ENCODE measurements at places on chromosomes 3 and 15.
A peak's percentile ranks its signal among the peaks of the same experiment; 100 is the strongest.

- no peak for DNase-seq
Observed at GRCh38 chr3:40780925-40781406, 256.2 kb downstream of the ZNF621 start.

DNA sequence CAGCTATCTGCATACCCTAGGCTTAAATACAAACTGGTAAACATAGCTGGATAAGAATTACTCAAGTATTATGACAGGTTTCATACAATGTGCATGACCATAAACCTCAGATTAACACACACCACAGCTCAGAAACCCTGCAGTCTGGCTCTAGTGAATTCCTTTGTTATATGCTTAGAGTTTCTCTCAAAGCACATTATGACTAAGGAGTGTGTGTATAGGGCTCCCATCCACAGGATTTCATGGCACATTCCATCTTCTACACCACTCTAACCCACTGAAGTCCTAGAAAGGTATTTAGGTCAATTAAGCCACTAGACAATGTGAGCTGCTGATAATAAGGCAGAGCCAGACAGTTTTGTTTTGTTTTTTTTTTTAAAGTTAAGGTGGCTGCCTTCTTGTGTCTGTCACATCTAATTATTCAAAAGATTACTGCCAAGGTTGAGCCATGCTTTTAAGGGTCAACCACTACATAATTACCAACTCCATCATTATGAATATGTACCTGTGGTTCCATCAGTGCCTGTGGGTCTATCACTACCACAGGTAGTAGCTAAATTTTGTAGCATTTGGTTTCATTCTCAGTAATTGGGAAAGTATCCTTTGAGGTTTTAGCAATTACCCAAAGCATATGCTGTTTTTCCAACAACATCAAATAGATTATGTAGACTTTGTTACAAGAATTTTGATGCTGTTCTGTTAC is 107.0 kb downstream of the ALCAM start:
- DNase-seq: no peak

DNA sequence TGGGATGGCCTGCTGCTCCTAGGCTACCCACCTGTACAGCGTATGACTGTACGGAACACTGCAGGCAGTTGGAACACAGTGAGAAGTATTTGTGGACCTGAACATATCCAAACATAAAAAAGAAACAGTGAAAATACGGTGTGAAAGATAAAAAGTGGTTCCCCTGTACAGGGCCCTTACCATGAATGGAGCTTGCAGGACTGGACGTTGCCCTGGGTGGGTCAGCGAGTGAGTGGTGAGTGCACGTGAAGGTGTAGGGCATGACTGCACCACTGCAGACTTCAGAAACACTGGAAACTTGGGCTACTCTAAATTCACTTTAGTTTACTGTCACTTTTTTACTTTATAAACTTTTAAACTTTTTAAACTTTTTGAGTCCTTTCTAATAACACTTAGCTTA is 71.2 kb upstream of the SLC6A6 start:
- no peak for DNase-seq

GRCh38 chr3:194565597-194566190 is 67.5 kb downstream of the TMEM44 start:
- DNase-seq: no peak

DNA sequence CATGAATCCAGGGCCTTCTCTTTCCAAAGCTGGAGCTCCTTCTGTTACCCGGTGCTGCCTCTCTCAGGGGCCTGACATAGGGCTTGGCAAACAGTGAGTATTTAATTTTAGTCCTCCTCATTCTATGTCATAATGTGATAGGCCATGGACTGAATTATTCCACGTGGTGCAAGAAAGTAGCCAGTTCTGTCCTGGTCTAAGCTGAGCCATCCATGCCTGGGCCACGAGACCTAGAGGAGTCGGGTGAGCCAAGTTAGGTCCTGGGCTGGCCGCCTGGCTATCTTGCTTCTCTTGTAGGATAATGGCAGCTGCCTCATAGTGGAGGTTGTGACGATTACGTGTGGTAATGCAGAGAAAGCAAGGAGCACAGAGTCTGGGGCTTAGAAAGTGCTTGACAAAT is 170.6 kb downstream of the FAM43A start:
- no peak for DNase-seq

DNA sequence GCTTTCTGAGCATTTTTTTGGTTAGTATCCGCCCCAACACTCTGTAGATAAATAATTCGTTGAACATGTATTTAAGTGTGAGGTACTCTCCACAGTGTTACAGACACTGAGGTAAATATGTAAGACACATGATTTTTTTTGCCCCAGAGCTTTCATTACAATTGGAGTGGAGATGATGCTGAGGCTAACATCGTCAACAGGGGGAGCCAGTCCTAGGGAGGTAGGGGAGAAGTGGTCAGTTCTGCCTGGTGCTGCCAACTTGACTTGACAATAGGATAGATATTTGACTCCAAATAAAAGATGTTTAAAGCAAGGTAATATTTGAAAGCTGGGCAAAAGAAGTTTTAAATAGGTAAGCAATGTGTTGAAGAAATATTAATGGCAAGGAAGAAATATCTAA is 295.7 kb downstream of the UNC13C start:
- no peak for DNase-seq

GRCh38 chr15:67150023-67150860 is 84.8 kb downstream of the SMAD3 start:
- DNase-seq: peak; percentile 30

GRCh38 chr15:96201696-96202095 is 128.8 kb upstream of the NR2F2 start:
- no peak for DNase-seq

DNA sequence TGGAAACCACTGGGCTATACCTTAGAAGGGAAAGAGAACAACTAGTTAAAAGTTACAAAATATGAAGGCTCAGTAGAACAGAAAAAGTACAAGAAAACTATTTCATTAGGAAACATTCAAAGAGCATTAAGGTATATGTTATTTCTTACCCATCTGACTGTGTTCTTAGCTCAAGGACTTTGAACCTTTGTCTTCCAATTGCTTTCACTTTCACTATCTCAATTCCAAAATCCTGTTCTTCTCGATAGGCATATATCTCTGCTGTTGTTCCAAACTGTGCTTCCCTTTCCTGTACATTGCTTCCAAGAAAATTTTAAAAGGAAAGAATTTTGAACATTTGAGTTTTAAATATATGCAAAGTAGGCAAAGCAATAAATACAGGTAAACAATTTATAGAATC is 6.9 kb downstream of the CRBN start:
- DNase-seq: peak; percentile 37

- no peak for DNase-seq
Observed at GRCh38 chr3:52843108-52843865, 8.5 kb upstream of the MUSTN1 start.

DNA sequence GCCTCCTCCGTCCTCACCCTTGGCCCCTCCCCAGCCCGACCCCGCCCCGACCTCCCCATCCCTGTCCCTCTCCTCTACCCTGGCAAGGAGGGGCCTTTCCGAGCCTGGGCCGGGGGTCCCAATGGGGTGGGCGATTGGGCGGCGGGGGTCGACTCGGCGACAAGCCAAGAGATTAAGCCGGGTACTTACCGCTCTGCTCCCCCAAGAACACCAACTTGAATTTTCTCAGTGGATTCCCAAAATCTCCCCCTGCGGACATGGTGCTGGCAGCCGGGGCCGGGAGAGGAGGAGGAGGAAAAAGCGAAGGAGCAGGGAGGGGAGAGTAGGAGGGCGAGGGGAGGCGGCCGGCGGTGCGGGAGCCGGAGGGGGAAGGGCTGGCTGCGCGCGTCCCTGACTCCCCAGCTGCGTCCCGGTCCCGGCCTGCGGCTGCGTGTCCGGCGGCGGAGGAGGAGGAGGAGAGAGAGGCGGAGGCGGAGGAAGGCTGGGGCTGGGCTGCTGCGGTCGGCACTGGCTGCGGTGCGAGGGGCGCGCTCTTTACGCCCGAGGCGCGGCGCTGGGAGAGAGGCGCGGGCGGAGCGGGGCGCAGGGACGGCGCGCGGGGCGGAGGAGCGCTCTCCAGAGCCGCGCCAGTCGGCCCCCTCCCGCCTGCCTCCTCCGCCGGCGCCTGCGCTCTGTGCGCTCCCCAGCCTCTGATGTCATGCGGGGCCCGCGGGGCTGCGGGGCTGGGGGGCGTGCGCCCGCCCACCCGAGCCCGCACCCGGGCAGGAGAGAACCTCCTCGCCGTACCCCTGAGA is at the start of gene RAB6B:
TSS of gene RAB6B (minus strand) at position 675 of the 794 bp plus-strand sequence. CDS start at position 259, 416 bp downstream.
- no peak for DNase-seq

- DNase-seq: no peak
Observed at GRCh38 chr3:119329551-119329950, 35.4 kb downstream of the ARHGAP31 start.

- no peak for DNase-seq
Observed at GRCh38 chr3:150230037-150230436, 178.1 kb upstream of the TSC22D2 start.

DNA sequence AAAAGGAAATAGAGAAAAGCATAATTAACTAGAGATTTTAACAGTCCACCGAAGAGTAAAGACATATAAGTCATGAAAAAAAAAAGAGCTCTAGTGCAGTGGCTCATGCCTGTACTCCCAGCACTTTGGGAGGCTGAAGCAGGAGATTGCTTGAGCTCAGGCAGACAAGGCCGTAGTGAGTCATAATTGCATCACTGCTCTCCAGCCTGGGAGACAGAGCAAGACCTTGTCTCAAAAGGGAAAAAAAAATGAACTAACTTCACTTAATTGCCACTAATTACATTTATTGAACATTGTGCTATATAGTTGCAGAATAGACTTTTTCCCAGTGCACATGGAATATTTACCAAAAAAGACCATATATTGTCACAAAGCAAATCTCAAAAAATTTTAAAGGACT is 221.8 kb downstream of the CBLB start:
- no peak for DNase-seq

DNA sequence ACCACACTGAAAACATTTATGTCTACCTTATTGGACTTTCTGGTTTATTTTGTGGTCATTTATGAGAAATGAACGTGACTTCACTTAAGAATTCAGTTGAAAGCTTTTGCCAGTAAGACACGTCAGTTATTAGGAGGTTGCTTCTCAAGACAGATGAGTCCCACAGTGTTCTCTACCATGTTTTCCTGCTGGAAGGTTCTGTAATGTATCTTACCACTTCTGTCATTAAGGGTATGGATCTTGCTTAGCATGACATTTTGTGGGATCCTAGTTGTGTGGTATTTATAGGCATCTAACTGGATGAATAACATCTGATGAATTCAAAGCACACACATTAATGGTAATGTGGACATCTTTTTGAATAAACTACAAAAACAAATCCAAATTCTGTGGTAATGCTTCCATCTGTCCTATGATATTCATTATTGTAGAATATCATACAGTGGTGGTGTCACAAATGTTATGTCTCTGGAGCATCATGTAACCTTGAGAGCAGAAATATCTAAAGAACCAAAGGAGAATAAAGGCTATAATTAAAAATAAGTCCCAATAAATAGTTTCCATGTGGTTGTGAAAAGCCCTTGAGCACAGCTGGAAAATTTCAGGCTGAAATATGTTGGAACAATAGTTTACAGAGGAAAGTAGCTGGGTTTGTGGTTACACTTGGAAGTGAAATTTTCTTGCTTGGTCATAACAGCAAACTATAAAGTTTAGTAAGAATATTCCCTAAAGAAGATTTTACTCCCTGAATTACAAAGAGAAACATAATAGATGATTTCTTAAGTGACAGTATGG is 61.5 kb downstream of the C3orf38 start:
- DNase-seq: no peak

- no peak for DNase-seq
Observed at GRCh38 chr15:93088200-93088980, 621 bp downstream of the RGMA start.

DNA sequence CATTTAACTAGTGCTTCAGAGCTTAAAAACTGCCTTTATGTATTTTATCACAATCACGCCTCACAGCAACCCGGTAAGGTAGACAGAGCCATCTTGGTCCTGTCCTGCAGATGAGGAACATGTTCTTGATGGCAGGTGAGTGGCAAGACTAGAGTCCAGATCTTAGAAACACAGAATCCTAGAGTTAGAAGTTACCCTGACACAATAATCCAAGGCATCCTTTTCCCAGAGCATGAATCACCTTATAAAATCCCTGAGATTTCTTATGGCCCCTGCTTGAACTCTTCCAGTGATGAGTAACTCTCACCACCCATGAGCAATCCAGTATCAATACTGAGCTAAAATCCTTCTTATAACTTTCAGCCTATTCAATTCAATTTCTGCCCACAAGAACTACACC is 16.9 kb downstream of the POPDC2 start:
- DNase-seq: no peak

- DNase-seq: peak; percentile 48
Observed at GRCh38 chr3:53109891-53110771, 20.1 kb downstream of the RFT1 start.

GRCh38 chr15:64917211-64917610 is 5.5 kb downstream of the ANKDD1A start:
- DNase-seq: no peak

DNA sequence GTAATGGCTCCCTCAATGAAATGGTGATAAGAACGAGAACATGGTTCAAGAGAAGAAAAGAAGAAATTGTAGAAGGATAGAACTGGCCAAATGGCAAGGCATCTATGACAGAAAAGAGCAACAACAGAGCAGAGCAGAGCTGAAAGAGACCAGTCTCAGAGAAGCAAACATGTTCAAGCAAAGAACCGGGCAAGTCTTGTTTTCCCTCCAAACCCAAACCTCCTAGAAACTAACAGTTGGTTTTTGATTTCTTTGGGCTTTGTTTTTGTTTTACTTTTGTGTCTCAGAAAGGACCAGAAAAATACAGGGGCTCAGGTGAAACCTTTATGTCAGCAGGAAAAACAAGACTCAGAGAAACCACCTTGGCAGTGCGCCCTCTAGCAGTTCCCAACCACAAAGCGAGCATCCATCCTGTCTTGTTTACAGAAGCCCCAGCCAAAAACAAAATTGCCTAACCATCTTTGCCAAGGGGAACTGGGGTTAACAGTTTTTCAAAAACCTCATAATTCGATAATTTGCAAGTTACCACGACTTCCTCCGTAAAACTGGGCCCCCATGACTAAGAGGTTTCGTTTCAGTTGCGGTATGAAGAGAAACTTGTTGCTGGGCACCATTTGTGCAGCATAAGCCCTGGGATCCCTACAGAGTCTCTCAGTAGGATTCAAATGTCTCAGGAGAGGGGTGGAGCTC is 159.2 kb upstream of the SLC24A5 start:
- peak; percentile 2 for DNase-seq

DNA sequence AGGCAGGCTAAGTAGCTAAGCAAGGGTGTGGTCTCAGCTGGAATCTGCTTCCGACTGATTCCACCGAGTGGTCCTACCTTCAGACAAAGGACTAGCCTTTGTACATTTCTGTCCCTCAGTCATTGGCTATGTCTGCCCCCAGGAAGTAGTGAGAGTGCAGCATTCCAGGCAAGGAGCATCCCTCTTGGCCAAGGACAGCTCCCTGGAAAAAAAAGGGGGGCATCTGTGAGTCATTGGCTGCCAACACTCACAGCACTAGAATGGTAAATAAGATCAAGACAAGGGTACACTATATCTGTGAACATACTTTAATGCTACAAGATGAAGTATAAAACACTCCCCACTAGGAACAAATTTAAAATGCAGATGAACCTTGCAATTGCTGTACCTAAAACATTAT is 66.8 kb downstream of the STAC start:
- DNase-seq: no peak

GRCh38 chr3:155228676-155229075 is 64.8 kb downstream of the STRIT1 start:
- DNase-seq: no peak

- no peak for DNase-seq
Observed at GRCh38 chr3:23863060-23863459, 53.7 kb downstream of the NKIRAS1 start.

- DNase-seq: no peak
Observed at GRCh38 chr15:51359981-51360380, 18.5 kb downstream of the GLDN start.

- DNase-seq: peak; percentile 85
Observed at GRCh38 chr15:60507596-60508424, 28.9 kb upstream of the ICE2 start.
